ENCODE measurements at places on chromosomes 5 and 9.

DNA sequence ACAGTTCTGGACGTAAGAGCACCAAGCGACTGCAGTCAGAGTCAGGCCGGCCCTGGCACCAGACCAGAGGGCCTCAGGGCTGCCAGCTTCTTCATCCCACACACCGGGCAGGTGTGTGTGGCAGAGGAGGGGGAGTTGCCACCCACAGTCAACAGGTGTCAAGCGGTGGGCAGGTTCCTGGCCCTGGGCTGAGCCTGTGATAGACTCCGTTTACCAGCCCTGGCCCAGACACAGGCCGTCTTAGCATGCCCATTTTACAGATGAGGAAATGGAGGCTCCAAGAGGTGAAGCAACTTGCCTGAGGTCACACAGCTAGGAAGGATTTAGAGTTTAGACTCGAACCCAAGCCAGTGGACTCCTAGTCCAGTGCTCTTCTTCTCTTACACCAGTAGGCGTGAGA is 71.8 kb downstream of the HMCN2 start:
- no peak for DNase-seq

- DNase-seq = no peak
Observed at GRCh38 chr9:96513622-96514021, 63.7 kb downstream of the HABP4 start.

DNA sequence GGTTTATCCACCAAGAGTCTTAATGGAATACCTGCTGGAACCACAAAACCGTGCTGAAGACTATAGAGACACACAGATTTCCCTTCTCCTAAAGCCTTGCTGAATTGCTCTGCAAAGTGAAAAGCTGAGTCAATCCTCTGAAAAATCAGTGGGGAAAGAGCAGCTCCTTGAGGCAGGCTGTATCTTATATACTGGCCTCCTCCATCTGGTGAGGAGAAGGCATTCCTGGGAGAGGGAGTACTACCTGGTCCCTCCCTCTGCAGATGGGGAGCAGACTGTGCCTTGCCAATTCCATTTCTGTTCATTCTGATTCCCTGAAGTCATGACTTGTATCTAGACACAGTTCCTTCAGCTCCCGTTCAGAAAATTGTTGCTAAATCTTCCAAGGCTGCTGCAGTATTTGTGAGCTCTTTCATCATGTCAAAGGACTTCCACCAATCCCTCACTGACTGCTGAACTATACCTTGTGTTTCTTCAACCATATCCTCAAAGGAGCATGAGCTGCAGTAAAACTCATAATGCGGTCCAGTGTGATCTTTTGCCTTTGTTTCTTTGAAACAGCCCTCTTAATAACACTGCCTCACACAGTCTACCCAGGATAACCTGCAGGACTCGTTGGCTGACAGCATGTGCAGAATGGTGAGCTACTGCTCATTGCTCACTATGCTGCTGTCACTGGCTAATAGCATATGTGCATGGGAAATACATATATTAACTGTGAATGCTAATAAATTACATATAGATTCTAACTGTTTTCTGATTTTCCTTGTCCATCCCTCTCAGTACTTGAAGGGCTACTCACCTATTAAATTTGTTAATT is 84.5 kb downstream of the FOXD1 start:
- no peak for DNase-seq

GRCh38 chr5:171093598-171093997 is 215.4 kb upstream of the TLX3 start:
- DNase-seq = no peak

DNA sequence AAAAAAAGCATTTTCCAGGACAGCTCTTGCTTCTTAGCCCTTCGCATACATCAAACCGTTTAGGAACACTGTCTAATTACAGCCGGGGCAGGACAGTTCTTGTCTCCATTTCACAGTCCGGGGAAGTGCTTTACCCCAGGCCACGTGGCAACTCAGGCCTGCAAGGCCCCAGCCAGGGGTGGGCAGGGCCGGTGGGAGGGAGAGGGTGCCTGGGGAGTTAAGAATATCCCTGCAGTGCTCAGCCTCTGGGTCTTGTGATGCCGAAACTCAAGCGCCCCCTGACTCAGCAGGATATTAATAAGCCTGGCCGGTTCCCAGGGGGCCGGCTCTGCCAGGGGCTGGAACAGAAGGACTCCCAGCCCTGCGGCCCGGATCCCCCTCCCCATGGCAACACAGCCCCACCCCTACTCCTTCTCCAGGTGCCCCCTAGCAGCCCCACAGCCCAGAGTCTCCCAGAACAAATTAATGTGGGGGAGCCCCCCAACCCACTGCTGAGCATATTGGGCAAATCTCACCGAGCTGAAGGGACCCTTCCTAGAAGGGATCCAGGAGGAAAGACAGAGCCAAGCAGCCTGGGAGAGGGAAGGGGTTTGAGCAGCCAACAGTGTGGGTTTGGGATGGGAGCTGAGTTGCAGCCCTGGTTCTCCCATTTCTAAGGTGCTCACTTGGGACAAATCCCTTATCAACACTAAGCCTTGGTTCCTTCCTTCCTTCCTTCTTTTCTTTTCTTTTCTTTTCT is 45.3 kb downstream of the PLPP7 start:
- DNase-seq = no peak

DNA sequence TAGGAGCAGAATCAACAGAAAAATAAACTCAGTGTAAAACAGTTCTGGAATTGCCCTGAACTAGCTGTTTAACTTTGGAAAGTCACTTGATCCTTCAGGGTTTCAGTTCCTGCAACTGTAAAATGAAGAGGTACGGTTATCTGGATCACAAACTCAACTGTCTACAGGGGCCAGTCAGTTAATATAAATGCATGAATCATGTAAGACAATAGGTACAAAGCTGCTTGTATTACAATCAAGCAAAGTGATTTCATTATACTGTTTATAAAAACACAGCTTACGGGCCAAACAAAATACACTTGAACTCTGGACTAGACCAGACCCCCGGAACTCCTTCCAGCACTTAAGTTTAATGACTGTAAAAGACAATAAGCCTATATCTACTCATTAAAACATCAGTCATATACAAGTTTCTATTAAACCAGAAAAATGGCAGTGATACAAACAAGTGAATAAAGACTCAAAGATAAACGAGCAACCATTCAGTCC is 73.0 kb downstream of the MRPS27 start:
- no peak for DNase-seq

DNA sequence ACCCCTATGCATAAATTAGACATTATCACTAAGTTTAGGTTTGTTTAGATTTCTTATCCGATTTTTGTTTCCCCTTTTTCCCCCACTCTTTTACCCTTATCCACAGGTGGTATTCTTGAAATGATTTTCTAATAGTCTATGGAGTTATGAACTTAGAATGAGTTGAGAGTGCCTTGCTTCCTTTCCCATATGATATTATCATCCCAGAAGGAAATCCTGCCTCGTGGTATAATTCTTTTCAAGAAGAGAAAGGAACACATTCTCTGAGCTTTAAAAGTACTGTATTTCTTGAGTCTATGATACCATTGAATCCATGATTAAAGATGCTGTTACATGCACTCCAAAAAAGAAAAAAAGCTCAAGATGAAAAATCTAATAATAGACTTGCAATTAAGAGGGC is 76.9 kb upstream of the ADAMTSL1 start:
- DNase-seq = no peak
